ENCODE measurements at places on chromosomes 11 and 22. TPM values are rescaled to one million over a fixed set of nuclear protein-coding genes. Genes with fewer than 3 reads are reported as not detected.

The HOATZ gene
- not detected for total RNA-seq

The NELL1 gene
- total RNA-seq: not detected

The OR4A16 gene
- not detected for total RNA-seq

The PLAAT5 gene
- total RNA-seq: not detected

The TPH1 gene
- total RNA-seq: 0.29 TPM

The HIC2 gene
- 2.1 TPM for total RNA-seq

The RAPSN gene
- 0.29 TPM for total RNA-seq

The TUB gene
- 19.2 TPM for total RNA-seq

The EFEMP2 gene
- 94.8 TPM for total RNA-seq
